ENCODE measurements at places on chromosomes 3 and 15.

- DNase-seq = no peak
Observed at GRCh38 chr3:59406943-59407342, 357.1 kb upstream of the CFAP20DC start.

GRCh38 chr3:106193876-106194275 is 325.1 kb upstream of the CBLB start:
- no peak for DNase-seq

DNA sequence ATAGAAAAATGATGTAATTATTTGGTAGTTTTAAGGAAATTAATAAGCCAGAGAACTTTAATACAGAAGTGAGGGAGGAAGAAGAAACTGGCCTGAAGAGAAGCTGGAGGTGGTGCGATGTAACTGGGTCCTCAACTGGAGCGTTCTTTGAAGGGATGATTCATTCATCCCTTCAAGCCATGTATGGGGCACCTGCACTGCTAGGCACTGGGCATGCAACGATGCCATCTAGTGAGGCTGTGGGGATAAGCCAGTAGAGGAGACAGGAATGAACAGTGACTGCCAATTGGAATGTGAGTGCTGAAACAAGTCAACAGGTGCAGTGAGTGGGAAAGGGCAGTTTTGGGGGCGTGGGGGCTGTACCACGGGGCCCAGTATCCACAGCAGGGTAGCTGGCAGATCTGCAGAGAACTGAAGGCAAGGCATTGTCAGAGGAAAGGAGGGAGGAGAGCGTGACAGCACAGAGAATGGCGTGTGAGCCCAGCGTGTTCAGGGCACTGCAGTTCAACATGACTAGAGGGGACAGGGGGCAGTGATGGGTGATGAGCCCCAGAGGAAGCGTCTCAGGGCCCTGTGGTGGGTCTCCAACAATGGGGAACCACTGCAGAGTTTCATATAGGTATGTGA is 3.8 kb upstream of the KIF23 start:
- no peak for DNase-seq

DNA sequence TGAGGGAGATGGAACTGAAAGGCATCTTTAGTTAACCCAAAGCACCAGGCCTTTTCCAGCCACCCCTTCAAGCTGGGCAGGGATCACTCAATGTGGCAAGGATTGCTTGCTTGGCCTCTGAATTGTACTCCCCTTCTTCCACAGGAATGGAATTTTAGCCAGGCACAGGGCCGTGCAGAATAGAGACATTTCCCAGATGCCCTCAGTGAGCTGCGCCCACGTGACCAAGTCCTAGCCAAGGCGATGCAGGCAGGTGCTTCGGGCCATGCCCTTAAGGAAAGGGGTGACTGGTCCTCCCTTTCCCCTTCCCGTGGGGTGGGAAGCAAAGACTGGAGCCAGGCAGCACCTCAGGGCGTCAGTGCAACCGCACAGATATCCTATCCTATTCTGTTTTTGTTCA is 17.9 kb downstream of the GP9 start:
- DNase-seq = no peak

- no peak for DNase-seq
Observed at GRCh38 chr3:104460477-104461406, 906.0 kb upstream of the ALCAM start.

DNA sequence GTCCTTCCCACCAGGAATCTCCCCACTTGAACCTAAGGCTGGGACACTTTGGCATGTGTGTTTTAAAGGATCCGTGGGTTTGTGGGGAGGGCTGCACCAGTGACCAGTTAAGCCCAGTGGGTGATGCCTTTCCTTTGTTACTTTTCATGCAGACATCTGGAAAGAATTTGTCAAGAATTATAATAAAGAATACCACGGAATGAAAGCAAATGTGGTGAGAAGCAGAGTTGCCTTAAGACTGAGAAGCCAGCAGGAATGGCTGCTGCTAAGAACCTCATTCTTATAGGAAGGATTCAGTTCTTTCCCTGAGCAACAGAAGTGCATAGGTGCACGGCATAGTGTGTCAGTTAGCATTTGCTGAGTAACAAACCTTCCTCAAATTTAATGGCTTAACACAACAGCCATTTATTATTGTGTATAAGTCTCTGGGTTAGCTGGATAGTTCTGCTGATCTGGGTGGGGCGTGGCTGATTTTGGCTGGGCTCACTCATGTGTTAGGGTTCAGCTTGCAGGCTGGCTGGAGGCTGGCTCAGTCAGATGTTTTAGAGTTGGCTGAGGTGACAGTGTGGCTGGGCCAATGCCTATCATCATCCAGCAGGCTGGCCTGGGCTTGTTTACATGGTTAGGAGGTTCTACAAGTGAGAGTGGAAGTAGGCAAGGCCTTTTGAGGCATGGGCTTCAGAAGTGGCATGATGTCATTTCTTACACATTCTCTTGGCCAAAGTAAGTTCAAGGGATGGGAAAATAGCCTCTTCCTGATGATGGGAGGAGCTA is 262.7 kb upstream of the CTDSPL start:
- DNase-seq = no peak

- no peak for DNase-seq
Observed at GRCh38 chr3:119237299-119237698, 3.4 kb downstream of the B4GALT4 start.

- no peak for DNase-seq
Observed at GRCh38 chr15:61584410-61584809, 355.3 kb upstream of the RORA start.

DNA sequence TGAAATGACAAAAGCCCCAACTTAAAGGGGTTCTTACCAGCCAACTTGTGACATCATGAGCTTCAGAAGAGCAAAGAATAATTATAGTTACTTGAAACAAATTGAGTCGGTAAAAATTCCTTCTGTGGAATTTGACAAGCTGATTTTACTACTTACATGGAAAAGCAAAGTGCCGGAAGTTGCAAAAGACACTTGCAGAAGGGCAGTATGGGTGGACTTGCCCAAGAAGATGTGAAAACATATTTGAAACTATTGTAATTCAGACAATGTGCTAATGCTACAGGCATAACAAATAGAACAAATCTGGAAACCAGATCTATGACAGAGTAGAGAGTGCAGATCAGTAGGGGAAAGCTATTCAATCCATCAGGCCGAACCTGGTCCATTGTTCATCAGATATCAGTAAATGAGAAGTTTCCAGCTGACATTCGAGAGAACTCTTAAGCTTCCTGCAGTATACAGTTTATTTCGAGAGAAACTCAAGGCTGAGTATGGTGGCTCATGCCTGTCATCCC is 2.5 kb upstream of the KIF7 start:
- DNase-seq = no peak

DNA sequence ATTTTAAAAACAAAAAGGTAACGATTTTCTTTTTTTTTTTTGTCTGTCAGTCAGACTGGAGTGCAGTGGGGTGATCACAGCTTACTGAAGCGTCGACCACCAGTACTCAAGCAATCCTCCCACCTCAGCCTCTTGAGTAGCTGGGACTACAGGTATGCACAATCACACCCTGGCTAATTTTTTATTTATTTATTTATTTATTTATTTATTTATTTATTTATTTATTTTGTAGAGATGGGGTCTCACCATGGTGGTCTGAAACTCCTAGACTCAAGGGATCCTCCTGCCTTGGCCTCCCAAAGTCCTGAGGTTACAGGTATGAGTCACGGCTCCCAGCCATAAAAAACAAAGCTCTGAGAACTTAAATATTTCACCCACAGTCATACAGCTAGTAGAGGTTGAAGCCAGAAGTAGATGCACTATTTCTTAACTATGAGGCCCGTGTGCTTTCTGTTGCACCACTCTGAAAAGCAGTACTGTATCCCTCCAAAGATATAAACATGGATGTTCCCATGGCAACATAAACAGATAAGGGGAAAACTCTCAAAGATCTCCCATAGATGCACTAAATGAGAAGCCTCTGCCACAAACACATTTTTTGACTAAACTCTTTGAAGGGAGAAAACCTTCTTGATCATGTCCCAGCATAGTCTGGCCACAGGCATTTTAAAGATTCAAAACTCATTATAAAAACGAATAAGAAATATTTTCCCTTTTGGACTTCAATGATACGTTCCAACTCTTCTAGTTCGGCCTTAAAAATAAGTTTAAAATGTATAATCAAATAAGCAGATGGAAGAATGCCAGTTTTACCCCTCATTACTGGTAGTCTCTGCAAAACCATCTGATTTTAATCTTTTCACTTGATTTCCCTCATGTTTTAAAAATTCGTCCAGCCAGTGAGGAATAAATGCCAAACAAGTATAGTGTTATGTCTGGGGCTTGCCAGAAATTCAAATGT is 162.3 kb upstream of the ARHGEF26 start:
- no peak for DNase-seq

GRCh38 chr15:40481341-40482074 is 10.7 kb downstream of the CHST14 start:
- no peak for DNase-seq

DNA sequence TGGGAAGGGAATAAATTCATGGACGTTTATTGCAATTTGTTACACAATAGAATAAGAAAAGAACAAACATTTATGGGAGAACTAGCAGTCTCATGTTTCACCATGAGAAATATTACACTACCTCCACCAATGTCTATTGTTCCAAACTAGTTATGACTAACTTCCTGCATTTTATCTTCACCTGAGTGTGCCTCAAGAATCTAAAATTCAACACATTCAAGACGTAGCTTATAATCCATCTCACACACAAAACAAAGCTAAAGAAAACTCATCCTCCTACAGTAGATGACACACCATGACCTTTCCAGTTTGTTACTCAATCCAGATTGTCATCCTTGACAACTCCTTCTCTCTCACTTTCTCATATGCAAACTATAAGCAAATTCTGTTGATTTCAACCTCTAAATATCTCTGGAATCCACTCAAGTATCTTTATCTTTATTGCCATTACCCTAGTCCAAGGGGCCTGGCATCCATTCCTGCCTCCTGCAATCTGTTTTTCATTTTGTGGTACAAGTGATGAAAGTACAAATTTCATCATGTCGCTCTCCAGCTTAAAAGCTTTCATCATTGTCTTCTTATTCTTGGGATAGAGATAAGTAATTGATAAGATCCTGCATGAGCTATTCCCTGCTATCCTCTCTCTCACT is 229.9 kb downstream of the NR2F2 start:
- no peak for DNase-seq

GRCh38 chr3:187212705-187213104 is 15.4 kb downstream of the RTP1 start:
- DNase-seq = no peak

GRCh38 chr3:124995460-124995994 is 60.3 kb downstream of the HEG1 start:
- DNase-seq = no peak

- no peak for DNase-seq
Observed at GRCh38 chr3:9330166-9330703, 32.6 kb upstream of the THUMPD3 start.

- DNase-seq = no peak
Observed at GRCh38 chr3:15052335-15053242, 12.5 kb downstream of the MRPS25 start.

DNA sequence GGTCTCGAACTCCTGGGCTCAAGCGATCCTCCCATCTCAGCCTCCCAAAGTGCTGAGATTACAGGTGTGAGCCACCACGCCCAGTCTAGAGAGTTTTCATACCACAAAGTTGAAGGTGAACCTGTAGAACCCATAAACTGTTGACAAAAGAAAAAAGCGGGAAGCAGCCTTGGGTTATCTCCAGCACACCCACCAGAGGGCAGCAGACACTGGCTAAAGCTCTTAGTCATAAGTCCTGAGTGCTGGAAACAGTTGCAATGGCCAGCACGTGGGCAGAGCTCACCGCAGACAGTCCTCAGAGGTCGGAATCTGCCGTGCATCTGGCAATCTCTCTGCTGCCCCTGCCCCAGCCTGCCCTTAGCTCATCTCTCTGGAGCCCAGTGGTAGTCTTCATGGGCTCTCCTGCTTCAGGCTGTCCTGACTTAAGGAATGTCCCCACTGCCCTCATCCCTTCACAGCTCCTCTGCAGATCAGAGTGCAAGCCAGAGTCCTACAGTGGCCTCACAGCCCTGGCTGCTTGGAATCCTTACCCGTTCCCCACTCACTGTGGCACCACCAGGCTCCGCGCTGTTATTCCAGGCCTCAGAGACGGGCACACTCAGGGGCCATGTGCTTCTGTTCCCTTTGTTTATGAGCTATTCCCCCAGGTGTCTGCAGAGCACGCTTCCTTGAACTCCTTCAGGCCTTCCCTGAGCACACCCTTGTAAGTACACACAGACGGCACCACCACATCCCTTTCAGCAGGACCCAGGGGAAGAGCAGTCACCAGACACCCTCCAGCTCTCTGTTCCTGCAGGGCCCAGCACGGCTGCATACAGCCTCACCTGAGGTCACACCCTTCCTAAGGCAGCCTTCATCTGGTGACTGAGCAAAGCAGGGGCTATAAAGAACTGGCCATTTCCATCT is 8.8 kb upstream of the ELP6 start:
- peak; percentile 39 for DNase-seq

- DNase-seq = no peak
Observed at GRCh38 chr15:51641490-51642130, 19.0 kb upstream of the DMXL2 start.

DNA sequence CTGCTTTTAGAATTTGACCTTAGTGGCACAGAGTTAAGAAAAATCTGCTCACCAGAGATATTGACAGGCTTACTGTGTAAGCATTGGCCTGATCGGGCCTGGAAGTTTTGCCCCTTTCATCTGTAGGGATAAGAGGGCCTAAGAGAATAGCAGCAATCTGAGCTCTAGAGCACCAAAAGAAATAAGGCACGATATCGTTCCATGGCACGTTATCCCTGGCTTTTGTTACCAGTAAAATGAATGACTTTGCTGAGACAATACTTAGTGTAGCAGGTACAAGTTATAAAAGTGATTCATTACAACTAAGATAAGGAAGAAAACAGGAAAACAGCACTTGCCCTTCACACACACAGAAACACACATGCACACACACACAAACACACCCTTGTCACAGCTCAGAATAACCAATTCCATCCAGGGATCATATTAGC is 5.0 kb downstream of the THBS1 start:
- DNase-seq = no peak

DNA sequence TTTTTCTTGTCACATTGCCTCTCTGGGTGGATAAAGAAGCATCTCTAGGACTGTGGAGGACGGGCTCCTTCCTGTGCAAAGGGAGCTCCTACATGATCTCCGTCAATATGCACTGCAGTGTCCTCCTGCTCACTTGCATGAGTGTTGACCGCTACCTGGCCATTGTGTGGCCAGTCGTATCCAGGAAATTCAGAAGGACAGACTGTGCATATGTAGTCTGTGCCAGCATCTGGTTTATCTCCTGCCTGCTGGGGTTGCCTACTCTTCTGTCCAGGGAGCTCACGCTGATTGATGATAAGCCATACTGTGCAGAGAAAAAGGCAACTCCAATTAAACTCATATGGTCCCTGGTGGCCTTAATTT is 478 bp downstream of the GPR15 start:
- DNase-seq = no peak

DNA sequence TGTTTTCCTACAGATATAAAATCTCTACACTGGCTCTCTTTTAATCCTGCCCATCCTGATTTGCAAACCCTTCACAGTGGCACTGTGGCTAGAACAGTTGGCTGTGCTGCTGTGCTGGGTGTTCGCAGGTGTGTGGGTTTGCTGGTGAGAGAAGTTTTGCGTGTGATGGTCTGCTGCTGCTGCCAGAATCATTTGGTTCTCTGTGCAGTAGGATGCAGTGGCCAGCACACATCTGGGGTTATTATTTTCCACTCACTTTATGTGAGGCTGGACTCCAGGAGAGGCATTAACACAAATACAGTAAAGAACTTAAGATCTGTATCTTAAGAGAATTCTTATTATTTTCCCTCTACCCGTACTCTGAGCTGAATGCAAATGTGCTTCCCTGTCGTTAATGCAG is 16.0 kb upstream of the PSMD6 start:
- no peak for DNase-seq

GRCh38 chr3:119305286-119305685 is 11.1 kb downstream of the ARHGAP31 start:
- DNase-seq = no peak

GRCh38 chr3:83514130-83514914 is 1444.5 kb upstream of the CADM2 start:
- no peak for DNase-seq

Data from stimulated activated CD8-positive, alpha-beta memory T cell treated with anti-CD3 and anti-CD28 coated beads, Interleukin-15, amount 100 ng/mL, for 24 hours (primary cell).